Stimulated activated CD8-positive, alpha-beta memory T cell treated with anti-CD3 and anti-CD28 coated beads, Interleukin-2, amount 100 ng/mL, for 1 hour (primary cell): ENCODE measurements at places on chromosomes 6 and 20.

- DNase-seq: no peak
Observed at GRCh38 chr20:49310705-49311104, 32.8 kb upstream of the ZNFX1 start.

GRCh38 chr6:33731751-33732282 is 14.9 kb downstream of the IP6K3 start:
- no peak for DNase-seq

DNA sequence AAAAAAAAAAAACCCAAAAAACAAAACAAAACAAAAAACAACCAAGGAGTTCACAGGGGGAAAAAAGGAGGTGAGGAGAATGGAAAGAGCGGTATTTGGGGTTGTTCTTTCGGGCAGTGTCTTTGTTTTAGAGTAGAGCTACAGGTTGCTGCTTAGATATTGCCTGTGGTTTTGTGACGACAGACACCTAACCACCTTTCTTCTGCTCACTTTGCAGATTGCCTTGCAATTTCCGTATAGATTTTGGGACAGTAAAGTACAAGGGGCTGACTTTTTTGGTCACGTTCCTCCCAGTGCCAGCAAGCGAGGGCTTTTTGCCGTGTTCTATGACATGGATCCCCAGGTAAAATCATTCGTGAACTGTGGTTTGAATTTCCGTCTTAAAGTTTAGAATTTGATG is 50.9 kb downstream of the DEK start:
- DNase-seq: no peak

- DNase-seq: no peak
Observed at GRCh38 chr20:2164966-2165365, 63.3 kb downstream of the STK35 start.

DNA sequence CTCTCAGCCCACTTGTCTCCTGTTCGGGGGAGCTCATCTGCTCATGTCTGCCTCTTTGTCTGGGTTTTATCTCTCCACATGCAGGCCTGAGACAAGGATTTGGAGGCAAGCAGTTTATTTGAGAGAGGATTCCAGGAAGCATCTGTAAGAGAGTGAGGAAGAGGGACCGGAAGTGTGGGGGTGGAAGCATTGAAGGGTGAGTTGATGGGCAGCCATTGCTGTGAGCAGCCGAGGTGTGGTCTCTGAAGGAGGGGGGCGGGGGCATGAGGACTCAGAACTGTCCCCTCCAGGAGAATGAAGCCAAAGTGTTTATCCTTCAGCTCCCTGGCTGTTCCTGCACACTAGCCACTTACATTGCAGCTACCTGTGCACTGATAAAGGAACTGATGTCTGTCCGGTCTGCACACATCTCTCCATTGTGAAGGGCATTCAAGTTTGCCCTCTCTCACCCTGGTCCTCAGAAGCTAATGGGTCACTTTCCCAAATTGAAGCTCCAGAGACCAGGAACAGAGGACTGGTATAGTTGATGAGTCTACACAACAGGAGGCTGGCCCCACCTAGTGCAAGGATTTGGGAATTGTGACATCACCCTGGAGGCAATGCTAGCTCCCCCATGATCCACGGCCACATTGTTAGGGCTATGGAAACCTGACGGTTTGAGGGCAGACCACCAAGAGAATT is 100.5 kb upstream of the FOXA2 start:
- no peak for DNase-seq

- no peak for DNase-seq
Observed at GRCh38 chr20:35318502-35319157, 26.4 kb upstream of the FAM83C start.

DNA sequence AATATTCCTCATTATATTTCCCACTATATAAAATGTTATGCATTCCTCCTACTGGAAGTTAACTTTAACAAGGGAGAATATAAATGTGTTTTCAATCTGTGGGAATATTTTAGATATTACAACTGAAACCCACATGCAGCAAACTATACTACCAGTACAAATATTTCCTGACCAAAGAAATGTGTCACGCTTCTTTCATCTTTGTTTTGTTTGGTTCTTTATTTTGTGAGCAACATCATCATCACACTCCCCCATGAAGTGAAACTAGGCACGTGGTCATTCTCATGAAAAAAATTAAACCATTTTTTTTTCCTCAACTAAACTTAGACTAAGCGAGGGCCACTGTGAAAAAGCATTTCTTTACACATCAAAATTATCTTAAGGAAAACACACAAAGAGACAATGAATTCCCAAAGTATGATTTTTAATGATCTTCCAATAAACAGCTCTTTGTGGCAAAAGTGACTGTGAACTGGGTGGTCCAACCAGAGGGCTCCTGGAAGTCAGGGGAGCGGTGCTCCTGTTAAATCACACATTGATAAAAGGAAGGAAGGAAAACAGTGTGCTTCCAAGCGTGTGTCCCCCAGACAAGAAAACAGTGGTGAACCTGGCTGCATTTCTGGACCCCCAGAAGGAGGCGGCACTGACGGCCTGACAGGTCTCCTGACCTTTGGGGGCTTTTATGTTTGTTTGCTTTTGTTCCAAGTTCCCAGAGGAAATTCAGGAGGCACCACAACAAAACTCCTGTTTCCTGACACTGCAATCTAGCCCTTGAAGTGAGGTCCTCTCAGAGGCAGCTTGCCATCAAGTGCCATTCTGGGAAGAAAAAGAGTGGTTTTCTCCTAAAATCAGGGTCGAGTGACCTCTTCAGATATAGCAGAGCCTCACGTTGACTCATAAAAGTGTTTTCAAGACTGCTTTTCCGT is 166.8 kb upstream of the FOXQ1 start:
- DNase-seq: no peak

- DNase-seq: no peak
Observed at GRCh38 chr20:43188861-43189553, 699 bp downstream of the PTPRT start.

DNA sequence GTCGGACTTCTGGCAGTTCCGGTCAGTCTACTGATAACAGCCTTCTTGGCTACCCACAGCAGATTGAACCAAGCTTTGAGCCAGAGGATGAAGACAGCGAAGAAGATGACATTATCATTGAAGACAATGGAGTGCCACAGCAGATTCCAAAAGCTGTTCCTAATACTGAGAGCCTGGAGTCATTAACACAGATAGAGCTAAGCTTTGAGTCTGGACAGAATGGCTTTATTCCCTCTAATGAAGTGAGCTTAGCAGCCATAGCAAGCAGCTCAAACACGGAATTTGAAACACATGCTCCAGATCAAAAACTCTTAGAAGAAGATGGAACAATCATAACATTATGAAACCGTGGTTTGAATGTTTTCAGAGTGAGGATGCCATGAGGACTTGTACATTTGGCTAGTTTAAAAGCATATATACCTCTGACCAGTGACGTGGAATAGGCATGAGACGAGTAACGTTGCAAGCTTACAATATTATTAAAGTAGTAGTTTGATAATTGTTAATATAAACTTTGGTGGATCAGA is 18.8 kb downstream of the PARD6B start:
- DNase-seq: no peak

DNA sequence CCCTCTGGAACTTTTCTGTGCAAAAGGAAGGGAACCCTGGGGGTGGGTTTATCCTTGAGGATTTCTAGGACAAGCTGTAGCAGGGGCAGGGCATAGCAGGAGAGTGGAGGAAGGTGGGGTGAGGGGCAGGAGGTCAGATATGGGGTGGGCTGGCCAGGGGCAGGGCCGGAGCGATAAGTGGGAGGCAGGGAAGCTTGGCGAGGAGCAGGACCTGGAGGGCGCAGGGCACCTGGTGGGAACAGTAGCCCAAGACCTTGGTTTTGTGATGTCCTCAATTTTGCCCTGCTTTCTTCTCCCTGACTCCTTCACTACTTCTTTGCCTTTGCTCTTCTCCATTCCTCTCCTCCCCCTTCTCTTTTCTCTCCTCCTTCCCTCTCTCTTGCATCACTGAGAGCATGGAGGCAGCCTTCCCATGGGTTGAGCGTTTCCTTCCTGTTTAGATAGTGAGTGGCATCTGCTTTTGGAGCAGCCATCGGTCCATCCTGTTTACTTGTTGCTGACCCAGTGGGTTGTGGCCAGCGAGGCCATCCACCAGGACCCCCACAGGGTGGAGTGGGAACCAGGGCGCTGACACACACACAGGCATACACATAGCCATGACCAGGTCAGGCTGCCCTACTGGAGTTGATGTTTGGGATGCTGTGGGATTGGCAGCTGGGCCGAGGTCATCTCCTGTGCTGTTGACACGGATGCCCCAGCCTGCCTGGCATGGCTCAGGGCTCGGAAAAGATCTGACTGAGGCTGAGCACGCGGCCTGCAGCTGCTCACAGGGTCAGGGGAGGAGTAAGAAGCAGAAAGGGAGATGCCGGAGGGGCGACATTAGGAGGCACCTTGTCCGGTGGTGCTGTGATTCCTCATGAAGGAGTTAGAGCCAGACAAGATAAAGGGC is 121.0 kb upstream of the RNF24 start:
- no peak for DNase-seq

DNA sequence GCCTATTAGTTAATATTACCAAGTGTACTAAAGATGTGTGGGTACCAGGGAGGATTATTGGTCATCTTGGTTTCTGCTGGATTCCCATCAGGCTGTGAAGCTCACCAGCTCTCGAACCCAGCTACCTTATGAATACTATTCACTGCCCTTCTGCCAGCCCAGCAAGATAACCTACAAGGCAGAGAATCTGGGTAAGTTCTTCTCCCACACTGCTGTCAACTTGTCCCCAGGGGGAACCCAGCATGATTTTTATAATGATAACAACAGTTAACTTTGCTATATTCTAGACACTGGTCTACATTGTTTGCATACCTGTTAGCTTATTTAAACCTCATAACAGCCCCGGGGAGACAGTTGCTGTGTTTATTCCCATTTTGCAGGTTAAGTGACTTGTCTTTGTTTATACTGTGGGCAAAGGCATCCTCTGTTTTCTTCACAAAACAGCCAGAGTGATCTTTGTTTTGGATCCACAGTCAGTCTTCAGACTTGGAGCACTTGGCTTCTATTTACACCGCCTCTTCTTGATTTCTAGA is 26.5 kb downstream of the TM9SF4 start:
- no peak for DNase-seq

DNA sequence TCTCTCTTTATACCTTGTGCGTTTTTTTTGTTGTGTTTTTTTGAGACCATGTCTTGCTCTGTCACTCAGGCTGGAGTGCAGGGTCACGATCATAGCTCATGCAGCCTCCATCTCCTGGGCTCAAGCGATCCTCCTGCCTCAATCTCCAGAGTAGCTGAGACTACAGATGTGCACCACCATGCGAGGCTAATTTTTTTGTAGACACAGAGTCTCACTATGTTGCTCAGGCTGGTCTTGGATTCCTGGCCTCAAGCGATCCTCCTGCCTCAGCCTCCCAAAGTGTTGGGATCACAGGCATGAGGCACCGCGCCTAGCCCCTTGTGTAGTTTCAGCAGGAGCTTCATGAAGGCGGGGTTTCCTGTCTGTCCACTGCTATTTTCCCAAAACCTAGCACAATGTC is 27.3 kb downstream of the PDRG1 start:
- DNase-seq: no peak

- DNase-seq: no peak
Observed at GRCh38 chr6:5506149-5506548, 244.8 kb downstream of the FARS2 start.

DNA sequence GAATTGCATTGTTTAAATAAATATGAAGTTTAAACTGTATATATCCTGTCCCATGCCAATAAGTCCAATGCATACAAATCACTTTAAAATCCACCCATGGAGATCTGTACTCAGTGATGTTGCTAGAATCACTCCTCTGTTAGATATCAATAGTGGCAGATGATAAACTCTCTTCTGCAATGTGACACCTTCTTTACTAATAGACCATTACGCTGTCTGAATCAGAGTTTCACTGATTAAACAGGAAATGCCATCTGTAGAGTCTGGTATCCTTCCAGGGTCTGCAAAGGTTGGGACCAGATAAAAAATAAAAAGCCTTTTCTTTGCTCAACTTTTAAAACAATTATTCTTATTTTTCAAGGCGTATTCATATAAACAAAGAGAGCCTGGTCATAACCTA is 134.5 kb downstream of the EDN3 start:
- DNase-seq: no peak

DNA sequence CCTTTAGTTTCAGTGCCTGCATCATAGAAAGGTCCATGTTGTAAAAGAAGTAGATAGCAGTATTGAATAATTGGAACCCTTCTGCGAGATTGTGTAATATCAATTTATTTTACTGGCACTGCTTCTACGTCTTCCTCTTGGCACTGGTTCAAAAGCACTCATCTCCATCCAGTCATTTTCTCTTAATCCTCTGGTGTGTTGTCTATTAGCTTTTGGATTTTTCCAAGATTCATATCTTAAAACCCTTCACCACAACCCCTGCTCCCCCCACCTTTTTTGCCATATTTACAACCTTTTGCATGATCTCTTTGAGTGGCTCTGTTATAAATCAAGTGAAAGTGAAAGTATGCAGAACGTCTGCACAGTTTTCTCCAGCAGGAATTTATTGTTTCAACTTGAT is 76.6 kb upstream of the HSF2 start:
- DNase-seq: no peak

DNA sequence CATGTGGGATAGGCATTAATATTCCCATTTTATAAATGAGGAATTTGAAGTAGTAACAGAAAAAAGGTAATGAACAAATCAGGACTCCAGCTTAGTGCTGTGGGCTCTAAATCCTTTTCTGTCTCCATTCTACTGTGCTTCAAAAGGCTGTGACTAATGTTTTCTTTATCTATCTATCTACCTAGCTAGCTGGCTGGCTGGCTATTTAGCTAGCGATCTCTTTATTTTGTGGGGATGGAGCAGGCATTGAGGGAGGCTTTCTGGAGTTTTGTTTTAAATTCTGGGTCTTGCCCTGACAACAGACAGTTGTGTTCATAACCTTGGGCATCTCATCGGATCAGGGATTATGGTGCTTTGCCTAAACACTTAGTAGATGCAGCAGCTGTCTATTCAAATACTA is 139.2 kb downstream of the SOX4 start:
- DNase-seq: no peak

DNA sequence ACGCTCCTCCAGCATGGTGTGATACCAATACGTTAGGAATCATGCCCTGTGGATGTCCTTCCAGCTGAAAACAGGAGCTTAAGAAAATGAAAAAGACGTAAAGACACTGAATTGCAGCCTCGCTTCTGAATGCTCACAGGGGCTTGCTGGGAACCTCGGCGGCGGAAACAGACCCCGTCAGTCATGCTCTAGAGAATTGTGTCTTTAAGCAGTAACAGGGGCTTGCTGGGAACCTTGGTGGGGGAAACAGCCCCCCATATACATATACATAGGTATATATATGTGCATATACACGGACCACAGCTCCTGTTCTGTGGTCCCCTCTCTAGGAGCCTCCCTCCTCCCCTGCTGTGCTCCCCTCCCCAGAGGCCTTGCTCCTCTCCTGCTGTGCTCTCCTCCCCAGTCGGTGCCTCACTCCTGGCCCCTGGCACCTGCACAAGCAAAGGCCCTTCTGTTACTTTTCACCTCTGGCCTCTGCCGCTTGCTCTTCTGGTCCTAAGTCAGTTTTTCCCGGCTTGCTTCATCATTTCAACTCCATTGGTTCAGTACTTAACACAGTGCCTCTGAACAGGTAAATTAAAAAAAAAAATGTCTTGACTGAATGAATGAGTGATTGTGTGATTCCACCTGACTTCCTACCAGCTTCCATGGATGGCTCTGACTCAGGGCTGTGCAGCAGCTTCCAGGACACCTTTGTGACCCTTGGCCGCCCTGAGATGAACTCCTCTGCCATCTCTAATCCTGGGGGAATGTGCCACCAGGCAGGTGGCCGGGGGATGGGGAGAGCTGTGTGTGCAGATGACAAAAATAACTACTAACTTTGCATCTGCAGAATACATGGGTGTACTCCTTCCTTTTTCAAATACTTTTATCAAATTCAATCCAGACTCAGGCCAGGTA is 246.1 kb downstream of the SMOC2 start:
- DNase-seq: no peak

- no peak for DNase-seq
Observed at GRCh38 chr20:38665094-38665493, 59.2 kb upstream of the SLC32A1 start.

- no peak for DNase-seq
Observed at GRCh38 chr6:152351110-152351509, 286.1 kb downstream of the SYNE1 start.
